Stimulated activated CD4-positive, alpha-beta T cell treated with anti-CD3 and anti-CD28 coated beads, Interleukin-4, amount 100 ng/mL, for 48 hours (primary cell): ENCODE measurements at places on chromosomes 3 and 15.

DNA sequence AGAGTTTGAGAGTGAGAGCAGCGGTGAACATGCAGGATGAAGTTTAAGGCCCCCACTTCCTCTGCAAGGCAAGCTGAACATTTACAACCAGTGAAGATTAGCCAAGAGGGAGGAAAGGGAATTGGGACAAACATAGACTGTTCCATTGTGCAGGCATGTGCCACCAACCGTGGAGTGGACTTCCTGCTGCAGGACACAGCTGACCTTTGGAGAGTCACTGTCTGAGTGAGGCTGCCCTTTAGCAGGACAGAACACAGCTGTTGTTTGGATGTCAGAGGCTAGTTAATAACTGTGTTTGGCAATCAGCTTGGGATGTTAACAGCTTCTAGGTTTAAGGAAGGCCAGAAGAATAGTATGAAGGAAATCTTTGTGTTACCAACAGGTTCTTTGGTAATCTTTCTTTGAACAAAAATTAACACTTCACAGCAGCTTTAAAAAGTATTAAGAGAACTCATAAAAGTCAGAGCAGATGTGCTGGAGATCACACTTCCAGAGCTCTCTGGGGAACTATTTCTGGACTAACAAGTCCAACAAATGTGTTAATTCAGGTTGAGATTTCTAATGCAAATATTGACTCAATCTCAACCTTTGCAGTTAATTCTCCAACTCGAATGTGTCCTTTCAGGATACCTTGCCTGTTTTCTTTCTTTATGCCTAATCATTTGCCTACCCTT, 31.4 kb downstream of the CTDSPL start:
- DNase-seq, result no peak

- DNase-seq, result no peak
Observed at GRCh38 chr3:10322352-10322710, 1.4 kb upstream of the SEC13 start.

DNA sequence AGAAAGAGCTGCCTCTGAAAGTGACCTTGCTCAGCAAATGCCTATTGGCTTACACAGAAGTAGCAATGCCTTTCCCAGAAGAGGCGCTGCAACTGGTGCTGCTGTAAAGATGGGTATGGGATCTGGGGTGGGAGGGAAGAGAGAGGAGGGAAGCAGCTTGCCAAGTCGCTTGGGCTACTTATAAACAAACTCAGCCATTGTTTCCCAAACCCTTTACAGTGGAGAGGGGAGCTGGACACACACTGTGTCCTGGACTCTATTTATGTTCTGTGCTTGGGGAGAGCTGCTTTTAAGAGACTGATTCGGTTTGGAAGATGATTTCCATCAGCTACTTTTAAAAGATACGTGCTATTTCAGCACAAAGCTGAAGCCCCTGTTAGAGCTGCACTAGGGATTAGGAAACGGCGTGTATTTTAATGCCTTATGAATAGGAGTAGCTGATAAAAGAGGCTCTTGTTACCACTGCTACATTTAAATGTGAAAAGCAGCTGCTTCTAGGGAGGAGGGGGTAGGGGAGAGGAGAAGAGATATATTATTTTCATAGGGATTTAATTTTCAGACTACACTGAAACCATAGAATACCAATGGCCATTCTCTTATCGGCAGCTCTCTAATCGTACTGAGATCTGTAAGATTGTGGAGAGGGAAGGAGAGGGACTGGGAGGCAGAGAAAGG, 440.6 kb downstream of the MCTP2 start:
- DNase-seq, result no peak

GRCh38 chr3:10411598-10412332, 90.9 kb upstream of the SEC13 start:
- no peak for DNase-seq

DNA sequence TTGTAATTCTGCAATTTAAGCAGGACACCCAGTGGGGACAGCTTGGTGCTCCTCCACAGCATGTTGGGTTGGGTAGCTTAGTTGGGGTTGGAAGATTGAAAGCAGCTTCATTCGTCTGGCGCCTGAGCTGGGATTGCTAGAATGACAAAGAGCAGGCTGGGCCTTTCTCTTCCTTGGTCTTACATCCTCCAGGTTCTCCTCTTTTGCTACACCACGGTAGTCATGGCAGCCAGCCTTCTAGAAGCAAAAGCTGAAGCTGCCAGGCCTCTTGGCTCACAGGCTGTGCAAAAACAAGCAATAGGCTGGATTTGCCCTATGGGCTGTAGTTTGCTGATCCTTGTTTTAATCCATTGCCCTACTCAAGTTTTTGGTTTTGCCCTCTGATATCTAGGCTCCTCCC, 3.2 kb upstream of the ANXA2 start:
- no peak for DNase-seq

DNA sequence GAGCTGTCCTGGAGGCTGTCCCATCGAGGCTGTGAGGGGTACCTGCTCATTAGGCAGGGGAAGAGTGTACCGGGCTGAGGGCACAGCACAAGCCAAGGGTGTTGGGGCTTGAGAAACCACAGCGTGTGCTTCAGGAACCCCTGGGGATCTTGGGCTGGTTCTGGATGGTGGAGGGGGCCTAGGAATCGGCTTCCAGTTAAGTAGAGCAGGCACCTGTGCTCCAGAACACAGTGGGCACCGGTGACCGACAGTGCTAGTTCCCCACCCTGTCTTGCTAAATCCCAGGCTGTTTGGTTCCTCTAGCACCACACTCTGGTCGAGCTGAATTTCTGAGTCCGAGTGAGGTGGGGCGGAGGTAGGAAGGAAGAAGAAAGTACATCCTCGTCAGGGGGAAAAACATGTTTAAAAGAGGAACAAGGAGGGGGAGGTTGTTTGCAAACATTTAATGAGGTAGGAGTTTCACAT, 29.1 kb downstream of the SLC6A6 start:
- no peak for DNase-seq

DNA sequence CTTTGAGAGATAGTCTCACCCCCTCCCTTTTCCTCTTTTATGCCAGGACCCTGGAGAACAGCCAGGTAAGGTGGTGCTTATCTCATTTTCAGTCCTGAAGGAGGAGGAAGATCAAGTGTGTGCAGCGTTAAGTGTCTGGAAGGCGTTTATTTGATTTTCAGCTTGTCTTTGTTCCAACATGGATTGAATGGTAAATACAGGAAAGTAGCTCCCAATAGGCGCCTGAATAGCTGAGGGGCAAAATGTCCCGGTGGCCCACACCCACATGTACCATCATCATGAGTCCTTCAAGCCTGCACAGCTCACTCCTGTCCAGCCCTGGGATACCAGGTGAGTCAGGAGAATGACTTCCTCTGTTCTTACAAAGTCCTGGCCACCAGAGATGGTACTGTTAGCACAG, 73.5 kb downstream of the CEMIP start:
- no peak for DNase-seq

DNA sequence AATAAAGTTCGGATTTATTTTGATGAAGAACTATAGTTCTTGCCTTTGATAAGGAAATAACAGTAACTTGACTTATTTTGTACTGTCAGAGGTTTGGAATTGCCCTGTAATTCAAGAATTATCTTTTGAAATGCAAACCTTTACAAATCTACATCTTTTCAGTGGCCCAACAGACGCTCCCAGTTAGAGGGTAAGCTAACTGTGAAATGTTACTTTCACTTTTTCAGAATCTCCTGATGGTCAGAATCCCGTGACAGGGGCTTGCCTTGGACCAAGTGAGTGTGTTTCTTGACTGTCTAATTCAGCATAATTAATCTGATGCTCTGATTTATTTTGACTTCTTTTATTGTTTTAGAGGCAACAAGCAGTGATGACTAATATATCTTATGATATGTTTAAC, 262.5 kb downstream of the PLOD2 start:
- DNase-seq, result no peak
